OCI-LY7 (cell line): ENCODE measurements at places on chromosomes 11 and 22. TPM values are rescaled to one million over a fixed set of nuclear protein-coding genes. Genes with fewer than 3 reads are reported as not detected.

The BTG4 gene
- not detected in 2 replicates for total RNA-seq

The CDKN1C gene
- 0.55 and 0.59 TPM in 2 replicates for total RNA-seq

The SERHL2 gene
- total RNA-seq: 36.4 and 39.5 TPM in 2 replicates

The SNX32 gene
- total RNA-seq: not detected in 2 replicates

The NUDT8 gene
- 31.7 and 35.4 TPM in 2 replicates for total RNA-seq

The CTSF gene
- not detected in 2 replicates for total RNA-seq

The SLC22A12 gene
- total RNA-seq: not detected in 2 replicates

The OR52E8 gene
- total RNA-seq: not detected in 2 replicates

The CCDC86 gene
- total RNA-seq: 17.7 and 24.7 TPM in 2 replicates

The ADM2 gene
- 7.0 and 7.9 TPM in 2 replicates for total RNA-seq

The GLYATL2 gene
- not detected in 2 replicates for total RNA-seq

The OR5B21 gene
- 0.48 and 0.55 TPM in 2 replicates for total RNA-seq

The TMPRSS5 gene
- 0.33 and 0.65 TPM in 2 replicates for total RNA-seq

The OR52I2 gene
- not detected in 2 replicates for total RNA-seq

The KCNE3 gene
- not detected in 2 replicates for total RNA-seq

The HOATZ gene
- not detected in 2 replicates for total RNA-seq

The ZP1 gene
- not detected in 2 replicates for total RNA-seq

The OR5T2 gene
- not detected in 2 replicates for total RNA-seq

The AMOTL1 gene
- total RNA-seq: not detected in 2 replicates

The MUC5AC gene
- total RNA-seq: not detected in 2 replicates

The IFT27 gene
- 50.0 and 53.9 TPM in 2 replicates for total RNA-seq

The COPB1 gene
- total RNA-seq: 93.4 and 98.1 TPM in 2 replicates
